ENCODE measurements at places on chromosomes 12 and 14. TPM values are rescaled to one million over a fixed set of nuclear protein-coding genes. Genes with fewer than 3 reads are reported as not detected.

RABGGTA gene
- total RNA-seq = 32.1 TPM

PARPBP gene
- 11.1 TPM for total RNA-seq

SAMD15 gene
- total RNA-seq = 1.0 TPM

ING4 gene
- 28.7 TPM for total RNA-seq

FGF6 gene
- total RNA-seq = not detected

TMCC3 gene
- 0.74 TPM for total RNA-seq

SDS gene
- total RNA-seq = not detected

SLC6A15 gene
- total RNA-seq = 3.0 TPM
